NCI-H2081 treated with DMSO at 0.1 percent for 48 hours (cell line): ENCODE measurements at places on chromosomes 3 and 15.

DNA sequence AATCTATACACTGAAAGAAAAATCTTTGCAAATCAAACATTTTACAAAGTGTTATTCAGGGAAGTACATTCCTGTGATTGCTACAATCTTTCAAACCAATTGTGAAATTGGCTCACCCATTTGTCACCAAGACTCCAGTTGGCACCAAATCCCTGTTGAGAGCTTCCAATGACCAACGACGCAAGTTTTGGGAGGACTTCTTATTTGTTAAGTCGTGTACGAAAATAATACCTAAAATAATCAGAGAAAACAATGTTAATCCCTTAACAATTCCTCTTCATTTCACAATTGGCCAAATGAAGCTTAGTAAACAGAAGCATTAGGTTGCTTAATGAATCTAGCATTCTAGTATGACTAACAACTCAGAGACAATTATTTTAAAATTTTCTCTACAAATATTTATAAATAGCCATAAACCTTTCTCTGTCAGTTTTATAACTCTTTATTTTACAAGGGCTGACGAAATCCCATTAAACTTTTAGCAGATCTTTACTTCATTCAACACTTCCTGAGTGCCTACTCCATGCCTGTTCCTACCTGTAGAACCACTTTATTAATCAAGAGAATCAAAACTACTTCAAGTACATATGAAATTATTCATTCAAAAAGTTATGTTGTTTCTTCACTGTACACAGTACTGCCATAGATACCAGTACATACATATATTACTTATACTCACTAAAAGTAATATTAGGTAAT lies 24.0 kb upstream of the HGD start:
- no peak for DNase-seq

DNA sequence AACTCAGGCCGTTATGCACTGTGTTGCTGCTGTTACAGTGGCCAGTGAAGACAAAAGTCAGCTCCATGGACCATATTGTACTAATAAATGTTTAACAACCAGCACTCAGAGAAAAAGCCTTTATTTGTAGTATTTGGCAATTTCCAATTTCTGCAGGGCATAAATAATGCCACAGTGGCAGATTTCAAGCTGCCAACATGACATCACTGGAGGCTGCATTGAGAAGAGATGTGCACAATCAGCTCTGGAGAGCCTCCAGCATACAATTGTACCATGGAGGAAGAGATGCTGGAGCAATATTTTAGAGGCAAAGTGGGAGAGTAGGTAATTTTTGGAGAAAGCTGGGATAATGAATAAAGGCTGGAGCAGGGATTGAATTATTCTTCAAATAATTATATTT lies 9.7 kb upstream of the ALCAM start:
- no peak for DNase-seq

DNA sequence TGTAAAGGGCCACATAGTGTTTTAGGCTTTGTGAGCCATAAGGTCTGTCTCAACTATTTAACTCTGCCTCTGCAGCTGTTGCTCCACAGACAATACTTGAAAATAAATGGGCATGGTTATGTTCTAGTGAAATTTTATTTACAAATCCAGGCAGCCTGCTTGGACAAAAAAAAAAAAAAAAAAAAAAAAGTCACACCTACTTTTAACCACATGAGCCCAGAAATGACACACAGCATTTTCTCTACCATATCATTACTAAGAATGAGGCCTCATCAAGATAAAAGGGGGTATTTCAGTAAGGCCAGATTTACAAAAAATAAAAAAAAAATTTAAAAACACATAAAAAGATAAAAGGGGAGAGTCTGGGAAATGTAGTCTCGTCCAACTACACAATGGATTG lies 1.7 kb upstream of the NGLY1 start:
- no peak for DNase-seq

DNA sequence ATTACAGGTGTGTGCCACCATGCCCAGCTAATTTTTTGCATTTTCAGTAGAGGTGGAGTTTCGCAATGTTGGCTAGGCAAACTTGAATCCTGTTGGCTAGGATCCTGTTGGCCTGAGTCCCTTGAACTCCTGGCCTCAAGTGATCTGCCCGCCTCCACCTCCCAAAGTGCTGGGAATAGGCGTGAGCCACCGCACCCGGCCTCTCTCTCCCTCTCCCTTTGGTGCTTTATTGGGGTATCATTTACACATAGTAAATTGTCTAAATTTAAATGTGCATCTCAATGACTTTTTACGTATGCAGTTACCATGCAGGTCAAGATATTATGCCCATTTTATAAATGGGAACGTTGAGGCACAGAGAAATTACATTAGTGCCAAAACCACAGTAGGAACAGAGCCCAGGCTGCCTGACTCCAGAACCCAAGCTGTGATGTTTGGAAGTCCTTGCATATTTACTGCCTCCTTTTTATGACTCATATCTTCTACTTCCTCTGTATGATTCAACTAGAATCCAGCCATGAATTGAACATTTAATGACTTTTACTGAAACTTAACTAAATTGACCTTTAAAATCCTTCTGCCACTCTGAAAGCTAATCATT lies 34.0 kb upstream of the RPP14 start:
- DNase-seq, result no peak

DNA sequence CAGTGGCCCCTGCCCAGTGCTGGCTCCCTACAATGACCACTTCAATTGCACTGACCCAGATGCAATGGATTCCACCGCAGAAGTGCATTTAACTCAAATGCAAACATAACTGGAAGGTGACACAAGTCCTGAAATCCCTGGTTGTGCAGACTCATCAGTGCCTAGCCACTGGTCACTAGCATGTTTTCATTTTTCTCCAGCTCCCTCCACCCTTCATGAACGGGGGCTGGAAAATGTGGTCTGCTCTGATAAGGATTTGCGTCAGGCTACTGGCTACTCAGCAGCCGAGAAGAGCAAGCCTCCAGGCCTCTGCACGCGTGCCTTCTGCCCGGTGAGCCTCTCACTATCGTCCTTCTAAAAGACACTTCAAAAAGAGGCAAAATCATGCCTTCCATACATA lies 27.4 kb upstream of the FURIN start:
- DNase-seq, result no peak

DNA sequence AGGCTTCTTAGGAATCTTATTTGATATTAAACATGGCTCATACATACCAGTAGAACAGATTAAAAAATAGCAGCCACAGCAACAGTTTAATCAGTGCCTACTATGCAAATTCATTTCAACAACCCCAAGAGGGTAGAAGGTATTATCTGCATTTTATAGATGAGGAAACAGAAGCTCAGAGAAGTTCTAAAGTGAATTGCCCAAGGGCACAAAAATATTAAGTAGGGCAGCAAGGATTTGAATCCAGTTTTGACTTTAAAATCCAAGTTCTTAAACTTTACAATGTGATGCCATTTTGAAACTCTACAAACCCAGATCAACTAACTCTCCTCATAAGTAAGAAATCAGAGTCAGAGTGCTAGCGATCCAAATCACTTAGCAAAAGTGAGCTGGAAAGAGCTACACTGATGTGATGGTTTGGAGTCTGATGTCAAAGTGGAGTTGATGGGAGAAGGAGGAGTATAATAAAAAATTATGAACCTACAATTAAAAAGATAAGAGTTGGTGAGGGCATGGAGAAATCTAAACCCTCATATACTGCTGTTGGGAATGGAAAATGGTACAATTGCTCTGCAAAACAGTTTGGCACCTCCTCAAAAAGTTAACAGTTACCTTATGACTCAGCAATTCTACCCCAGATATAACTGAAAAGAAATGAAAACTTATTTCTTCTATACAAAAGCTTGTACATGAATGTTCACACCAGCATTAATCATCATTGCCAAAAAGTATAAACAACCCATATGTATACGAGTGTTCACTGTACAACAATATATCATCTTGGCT lies 51.0 kb upstream of the PLXND1 start:
- no peak for DNase-seq

- no peak for DNase-seq
These were observed 104.8 kb upstream of the CHRNA7 start for GRCh38 chr15:31925541-31925940.

GRCh38 chr15:101138913-101139880 lies 112.7 kb downstream of the CHSY1 start:
- no peak for DNase-seq

DNA sequence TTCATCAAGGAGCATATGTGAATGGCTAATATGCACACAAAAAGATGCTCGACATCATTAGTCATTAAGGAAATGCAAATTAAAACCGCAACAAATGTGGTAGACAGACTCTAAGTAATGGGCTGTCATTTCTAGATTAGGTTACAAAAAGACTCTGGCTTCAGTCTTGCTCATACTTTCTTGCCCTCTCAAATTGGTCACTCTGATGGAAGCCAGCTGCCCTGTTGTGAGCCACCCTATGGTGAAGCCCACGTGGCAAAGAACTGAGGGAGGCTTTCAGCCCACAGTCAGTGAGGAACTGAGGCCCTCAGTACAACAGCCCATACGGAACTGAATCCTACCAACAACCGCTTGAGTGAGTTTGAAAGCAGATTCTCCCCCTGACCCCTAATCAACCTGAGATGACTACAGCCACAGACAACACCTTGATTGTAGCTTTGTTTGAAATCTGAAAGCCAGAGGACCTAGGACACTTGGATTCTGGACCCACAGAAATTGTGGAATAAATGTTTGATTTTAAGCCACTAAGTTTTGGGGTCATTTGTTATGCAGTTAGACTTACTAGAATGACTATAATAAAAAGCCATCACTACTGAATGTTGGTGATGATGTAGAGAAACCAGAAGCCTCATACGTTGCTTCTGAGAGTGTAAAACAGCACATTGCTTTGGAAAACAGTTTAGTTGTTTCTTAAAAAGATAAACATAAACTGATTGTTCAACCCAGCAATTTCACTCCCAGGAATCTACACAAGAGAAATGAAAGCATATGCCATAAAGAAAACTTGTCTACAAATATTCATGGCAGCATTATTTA lies 45.7 kb downstream of the EHHADH start:
- DNase-seq, result no peak
